ENCODE measurements at places on chromosomes 7 and 10.
A peak's percentile ranks its signal among the peaks of the same experiment; 100 is the strongest.

- no peak for DNase-seq
Measured at GRCh38 chr7:120060281-120060680, 212.7 kb upstream of the KCND2 start.

GRCh38 chr10:91296471-91296870, 76.0 kb downstream of the PCGF5 start:
- no peak for DNase-seq

GRCh38 chr7:46292741-46293140, 371.7 kb upstream of the IGFBP3 start:
- no peak for DNase-seq

GRCh38 chr7:72785166-72785955, 42.6 kb downstream of the TYW1B start:
- DNase-seq, result no peak

DNA sequence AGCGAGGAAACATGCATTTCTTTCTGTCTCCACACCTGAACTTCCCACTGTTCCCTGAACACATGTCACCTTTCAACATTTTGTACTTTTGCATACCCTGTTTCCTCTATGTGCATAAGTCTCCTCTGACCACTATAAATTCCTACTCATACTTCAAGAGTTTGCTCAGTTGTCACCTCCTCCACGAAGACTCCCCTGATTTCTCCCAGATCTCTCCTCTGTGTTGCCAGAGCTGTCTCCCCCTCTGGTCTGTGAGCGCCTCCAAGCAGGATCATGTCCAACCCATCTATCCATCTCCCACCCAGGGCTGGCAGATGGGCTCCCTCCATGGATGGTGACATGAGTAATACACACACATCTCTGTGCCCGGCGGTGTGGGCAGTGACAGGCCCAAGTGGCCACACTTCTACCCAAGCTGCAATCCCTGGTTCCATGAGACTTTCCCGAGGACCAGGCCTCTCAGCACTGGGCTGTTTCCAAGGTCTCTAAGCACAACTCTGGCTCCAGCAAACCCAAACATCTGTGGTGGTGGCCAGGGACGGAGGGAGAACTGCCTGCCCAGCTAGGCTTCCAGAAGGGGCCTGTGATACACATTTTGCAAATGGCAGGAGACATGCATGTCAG, 135.9 kb downstream of the GRID1 start:
- DNase-seq, result no peak

DNA sequence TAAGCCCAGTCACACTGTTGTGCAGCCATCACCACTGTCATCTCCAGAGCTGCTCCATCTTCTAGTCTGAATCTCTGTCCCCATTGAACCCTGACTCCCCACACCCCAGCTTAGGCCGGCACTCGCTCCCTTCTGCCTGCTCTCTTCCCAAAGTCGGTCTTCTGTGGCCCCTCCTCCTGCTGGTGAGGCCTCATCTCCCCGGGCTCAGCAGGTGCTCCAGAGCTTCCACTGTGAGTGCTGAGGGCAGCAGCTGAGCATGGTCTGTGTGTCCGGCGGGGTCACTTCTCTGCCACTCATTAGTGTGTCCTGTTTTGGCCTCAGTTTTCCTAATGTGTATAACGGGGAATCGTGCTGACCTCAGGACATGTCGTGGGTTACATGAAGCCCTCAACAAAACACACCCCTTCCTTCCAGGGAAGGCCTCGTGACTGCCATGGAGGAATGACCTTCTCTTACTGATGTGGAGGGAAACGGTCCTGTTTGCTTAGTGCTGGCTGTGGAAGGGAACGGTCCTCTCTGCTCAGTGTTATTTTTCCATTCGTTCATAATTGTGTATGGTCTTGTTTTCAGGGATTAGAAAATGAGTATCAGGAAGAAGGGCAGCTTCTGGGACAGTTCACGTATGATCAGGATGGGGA, 4.3 kb upstream of the GET4 start:
- no peak for DNase-seq

- no peak for DNase-seq
Measured at GRCh38 chr7:22625251-22625650, 101.7 kb upstream of the IL6 start.

- no peak for DNase-seq
Measured at GRCh38 chr7:137801003-137801402, 45.8 kb downstream of the DGKI start.

DNA sequence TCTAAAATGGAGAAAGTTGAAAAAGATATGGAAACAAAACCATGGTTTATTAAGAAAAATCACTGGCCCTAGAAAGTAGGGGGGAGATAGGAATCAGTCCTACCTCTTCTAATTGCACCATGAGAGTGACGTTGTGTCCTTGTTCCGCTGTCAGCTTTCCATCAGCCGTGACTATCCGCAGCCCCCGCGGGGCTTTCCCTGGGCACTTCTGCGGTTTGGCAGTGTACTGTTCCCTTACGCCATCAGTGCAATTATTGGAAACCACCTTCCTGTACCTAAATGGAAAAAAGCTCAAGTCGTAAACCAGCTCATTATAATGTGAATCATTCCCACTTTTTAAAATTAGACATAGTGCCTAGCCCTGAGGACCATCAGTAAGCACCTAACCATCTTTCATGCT, 512.2 kb downstream of the SORCS1 start:
- no peak for DNase-seq

- no peak for DNase-seq
Measured at GRCh38 chr10:79995979-79996634, 47.2 kb upstream of the SFTPD start.

DNA sequence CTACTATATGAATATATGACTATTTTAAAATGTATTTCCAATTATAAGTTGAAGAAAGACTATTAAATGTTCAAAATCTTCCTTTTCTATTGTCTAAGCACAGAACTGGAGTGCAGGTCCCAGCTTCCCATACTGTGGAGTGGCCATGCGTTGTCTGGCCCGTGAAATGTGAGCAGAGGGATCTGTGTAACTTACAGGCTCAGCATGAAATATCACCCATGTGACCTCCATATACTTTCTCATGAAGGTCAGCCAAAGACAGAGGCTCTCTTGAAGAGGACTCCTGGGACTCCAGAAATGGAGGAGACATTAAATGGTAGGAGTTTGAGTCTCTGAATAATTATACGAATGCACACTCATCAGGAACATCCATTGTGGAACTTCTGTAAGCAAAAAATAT, 92.4 kb upstream of the CAV2 start:
- DNase-seq, result no peak

DNA sequence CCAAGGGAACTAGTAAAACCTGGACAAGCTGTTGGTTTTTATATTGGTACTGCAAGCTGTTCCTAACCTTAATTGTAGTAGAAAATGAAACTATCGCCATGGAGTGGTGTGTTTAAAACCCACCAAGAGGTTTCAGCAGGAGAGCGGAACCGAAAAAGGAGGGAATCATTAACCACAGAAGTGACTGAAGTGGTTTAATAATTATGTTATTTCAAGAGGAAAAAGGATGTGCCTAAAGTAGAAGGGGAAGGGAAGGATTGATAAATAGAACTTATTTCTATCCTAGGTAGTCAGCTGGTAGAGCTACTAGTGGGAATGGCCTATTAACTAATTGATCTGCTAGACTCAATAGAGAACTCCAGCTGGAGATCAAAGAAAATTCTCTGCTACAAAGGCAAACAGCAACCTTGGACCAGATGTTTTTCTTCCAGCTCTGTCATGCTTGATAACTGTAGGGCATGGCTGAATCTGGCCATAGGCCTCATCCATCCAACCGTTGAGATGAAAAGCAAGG, 91.8 kb downstream of the BAMBI start:
- DNase-seq, result no peak

DNA sequence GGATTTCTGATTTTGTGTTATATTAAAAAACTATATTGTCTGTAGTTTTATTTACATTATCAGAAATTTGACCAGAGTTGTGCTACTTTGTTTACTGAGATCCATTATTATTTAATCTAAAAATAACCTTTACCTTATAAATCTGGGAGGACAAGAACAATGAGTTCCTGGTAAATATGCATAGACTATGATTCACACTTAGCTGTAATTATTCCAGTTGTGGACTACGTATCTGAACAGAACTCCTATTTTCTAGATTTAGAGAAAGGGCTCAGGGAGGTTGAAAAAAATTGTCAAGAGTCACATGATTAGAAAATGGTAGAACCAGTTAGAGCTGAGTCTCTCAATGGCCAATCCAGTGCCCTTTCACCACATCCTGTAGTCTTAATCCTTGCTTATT, 4.2 kb upstream of the GPR158 start:
- DNase-seq, result no peak

GRCh38 chr10:127306479-127306878, 110.1 kb upstream of the INSYN2A start:
- DNase-seq, result no peak

GRCh38 chr7:99102809-99103690, 40.9 kb downstream of the SMURF1 start:
- DNase-seq, result no peak

DNA sequence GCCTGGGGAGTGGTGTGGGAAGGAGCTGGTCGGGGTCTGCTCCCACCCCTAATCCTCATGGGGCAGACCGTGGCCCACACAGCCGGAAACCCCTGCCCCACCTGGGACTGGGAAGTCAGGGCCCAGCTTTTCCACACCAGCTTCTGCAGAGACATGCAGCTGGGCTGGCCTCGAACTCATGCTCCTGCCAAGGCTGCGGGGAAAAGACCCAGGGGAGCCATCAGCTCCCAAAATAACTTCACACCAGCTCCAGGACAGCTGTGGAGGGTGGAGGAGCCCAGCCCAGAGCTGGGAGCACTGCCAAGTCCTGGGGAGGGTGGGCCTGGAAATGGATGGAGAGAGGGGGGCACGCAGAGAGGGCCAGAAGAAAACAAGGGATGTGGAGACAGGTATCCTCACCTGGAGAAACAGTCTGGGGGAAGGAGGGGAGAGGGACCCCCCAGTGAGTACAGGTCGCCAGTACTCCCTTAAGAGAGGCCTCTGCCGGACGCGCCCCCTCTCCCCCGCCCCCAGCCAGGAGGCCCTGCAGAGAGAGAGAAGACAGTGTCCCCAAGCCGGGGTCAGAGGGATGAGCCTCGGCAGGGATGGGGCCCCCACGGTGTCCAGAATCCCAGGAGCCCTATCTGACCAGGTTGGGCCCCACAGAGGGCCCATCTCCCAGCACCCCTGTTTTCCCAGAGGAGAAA, 11.5 kb upstream of the GRIFIN start:
- DNase-seq, result no peak

DNA sequence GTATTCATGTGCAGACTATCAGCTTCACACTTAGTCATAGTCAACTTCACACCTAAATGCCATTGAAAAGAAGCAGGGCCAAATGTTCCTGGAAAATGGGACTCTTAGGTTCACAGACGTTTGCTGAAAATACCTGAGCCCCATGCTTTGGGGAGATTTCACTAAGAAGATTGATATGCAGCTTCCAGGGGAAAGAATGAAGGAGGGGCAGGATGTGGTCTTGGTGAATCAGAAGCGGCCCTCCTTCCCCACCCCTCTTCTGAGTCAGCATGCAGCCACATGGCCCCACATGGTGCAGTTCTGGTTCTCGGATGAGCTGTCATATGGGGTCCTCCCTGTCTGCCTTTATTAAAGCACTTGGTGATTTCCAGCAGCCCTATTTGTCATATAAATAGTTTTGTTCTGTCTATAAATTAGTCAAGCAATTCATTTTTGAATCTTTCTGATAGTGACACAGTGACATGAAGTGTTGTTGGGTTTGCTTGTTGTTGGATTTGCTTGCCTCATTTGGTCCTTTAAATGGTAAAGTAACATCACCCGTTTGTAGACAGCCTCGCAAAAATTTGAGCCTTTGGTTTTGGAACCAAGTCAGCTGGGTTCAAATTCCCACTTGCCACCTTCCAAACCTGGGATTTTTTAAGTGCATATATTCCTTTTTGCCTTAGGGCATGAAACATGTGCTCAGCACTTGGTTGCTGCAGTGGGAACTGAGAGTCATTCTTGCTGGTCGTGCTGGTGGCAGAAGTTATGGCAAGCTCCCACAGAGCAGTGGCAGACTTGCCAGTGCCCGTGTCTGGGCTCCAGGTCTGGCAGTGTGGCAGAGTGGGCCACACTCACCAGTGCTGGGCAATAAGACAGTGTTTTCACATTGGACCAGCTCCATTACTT, 68.1 kb upstream of the CDK6 start:
- peak; percentile 76 for DNase-seq

- DNase-seq, result no peak
Measured at GRCh38 chr7:156656598-156656997, 16.0 kb downstream of the RNF32 start.

- DNase-seq, result no peak
Measured at GRCh38 chr7:121401896-121402295, 5.8 kb upstream of the FAM3C start.

DNA sequence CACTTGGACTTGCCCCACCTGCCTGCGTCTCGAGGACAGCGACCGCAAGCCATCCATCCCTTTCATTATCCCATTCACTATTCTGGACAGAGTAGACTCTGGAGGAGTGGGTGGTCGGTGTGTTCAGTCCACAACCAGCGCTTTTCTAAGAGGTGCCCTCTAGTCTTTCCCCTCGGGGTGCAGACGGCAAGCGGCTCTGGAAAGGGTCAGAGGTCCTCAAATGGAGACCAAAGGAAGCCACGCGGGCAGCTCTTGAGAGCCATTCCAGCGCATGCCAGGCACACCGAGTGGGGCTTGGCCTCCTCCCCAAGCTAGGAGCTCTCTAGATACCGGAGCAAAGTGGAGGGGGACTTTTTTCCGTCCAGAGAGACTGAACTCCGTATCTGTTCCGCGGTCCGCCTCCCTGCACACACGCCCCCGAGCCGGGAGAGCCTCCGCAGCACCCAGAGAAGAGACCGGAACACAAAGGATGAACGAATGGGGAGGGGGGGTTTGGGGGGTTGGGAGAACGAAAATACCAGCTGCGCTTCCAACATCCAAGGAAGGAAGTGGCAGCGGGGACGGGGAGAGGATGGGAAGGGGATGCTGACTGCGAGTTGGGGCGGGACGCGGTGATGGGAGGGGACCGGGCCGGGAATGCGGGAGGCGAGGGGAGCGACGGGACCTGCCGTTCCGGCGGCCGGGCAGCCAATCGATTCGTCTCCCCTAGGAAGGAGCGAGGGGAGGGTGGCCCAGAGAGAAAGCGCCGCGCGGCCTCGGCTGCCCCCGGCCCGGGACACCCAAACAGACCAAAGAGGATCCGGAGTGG, 515 bp downstream of the GSDME start:
- DNase-seq, result no peak

GRCh38 chr7:8908889-8909288, 475.5 kb downstream of the NXPH1 start:
- DNase-seq, result no peak

Data from CD4-positive, alpha-beta T cell treated with Interleukin-17A for 1 hour (primary cell).